Upper lobe of left lung (tissue), 6 donors: ENCODE measurements at places on chromosomes 6 and 20. TPM values are rescaled to one million over a fixed set of nuclear protein-coding genes. Genes with fewer than 3 reads are reported as not detected.
A peak's percentile ranks its signal among the peaks of the same experiment; 100 is the strongest.

- DNase-seq, result peak; percentile 86
These were observed 1.1 kb downstream of the ABRACL start for GRCh38 chr6:139029470-139030227.

DNA sequence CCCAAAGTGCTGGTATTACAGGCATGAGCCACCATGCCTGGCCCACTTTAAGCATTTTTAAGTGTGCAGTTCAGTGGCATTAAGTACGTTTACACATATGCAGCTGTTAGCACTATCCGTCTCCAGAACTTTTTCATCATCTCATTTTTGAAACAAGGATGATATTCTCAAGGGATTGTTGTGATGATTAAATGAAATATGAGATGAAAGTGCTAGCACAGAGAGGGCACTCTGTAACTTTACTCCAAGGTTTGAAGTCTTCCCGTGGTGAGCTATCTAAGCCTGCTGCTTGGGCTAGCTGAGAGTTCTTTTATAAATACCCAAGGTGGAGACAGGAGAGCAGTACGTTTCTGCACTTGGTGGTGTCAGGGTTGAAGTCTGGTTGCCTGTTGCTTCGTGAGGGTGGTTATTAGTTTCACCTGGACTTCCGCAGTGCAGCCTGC, 6.6 kb downstream of the TM9SF4 start:
- DNase-seq, result no peak

- DNase-seq, result no peak
These were observed 61.0 kb upstream of the NKAIN2 start for GRCh38 chr6:123742626-123743025.

GRCh38 chr6:2164481-2164880, 80.9 kb downstream of the GMDS start:
- no peak for DNase-seq

GRCh38 chr6:46053039-46053933, 37.6 kb upstream of the CLIC5 start:
- DNase-seq, result no peak

DNA sequence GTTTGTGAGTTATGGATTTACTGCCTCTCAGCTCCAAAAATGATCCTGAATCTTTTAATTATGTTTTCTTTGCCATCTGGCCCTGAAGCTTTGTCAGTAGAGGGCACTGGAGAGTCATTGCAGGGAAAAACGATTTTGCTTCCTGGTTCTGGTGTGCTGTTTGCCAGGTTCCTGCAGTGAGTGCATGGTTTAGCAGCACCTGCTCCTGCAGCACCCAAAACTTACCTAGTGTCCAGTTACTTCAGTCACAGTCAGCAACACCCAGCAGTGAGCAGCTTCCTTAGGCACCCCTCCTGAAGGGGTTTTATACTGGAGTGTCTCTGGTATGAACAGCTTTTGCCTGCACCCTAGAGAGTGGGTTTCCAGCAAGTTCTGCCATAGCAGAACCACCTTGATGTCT, 6.0 kb upstream of the TRIM26 start:
- no peak for DNase-seq

GRCh38 chr6:151075527-151075926, 164.2 kb upstream of the AKAP12 start:
- no peak for DNase-seq

DNA sequence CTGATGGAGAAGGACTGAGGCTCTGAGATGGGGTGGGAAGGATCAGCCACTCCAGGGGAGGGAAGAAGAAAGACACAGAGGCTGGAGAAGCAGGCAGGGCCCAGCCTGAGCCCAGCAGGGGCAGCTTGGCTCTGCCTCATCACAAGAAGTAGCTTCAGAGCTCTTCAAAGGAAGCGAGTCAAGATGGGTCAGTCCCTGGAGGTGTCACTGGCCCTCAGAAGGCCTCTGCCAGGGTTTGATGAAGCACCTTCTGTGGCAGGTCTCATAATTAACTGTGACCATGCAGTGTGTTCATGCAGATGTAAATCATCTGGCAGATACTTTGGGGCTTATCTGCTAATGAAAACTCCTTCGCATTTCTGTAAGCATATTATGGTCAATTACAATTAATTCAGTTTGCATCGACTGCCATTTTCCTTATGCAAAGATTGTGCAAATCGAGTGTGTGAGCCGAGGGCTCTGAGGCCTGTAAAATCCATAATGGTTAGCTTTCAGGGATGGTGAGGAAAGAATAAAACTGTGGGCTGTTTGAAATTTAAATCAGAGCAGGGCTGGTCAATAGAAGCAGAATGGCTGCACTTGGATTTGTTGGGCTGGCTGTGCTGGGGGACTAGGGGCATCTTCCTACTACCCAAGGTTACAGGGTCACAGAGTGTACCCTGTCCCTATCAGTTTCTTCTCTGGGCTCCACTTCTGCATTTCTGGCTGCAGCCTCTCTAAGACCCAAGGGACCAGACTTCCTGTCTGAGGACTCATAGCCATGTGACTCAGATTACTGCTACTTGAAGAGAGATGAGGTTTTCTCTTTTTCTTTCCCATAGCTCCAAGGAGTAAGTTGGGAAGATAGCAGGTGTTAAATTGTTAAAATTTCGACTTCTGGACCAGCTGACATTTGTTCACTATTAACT, 376.6 kb downstream of the DHX35 start:
- DNase-seq, result no peak

DNA sequence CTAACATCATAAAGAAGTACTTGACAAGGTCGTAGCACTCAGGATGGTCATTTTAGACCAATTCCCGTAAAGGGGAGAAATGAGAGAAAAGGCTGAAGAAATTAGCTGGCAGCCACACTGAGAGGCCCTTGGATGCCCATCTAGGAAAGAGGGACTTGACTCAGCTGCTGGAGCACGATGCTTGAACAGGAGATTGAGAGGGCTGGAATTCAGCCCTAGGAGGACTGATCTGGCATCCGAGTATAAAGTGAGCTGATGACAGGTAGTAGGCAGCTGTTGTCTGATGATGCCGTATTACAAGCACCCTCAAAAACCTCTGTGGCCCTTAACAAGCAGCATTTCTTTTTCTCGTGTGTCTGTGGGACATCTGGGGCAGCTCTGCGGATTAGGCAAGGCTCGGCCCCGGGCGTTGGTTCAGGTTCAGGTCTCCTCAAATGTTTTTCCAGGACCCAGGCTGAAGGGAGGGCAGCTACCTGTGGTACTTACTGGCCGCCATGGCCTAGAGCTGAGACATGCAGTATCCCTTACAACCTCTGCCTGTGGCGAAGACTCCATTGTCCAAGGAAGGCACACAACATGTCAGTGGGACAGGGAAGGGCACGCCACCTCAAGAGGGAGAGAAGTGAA, 219.6 kb upstream of the SNX9 start:
- DNase-seq, result peak; percentile 11

DNA sequence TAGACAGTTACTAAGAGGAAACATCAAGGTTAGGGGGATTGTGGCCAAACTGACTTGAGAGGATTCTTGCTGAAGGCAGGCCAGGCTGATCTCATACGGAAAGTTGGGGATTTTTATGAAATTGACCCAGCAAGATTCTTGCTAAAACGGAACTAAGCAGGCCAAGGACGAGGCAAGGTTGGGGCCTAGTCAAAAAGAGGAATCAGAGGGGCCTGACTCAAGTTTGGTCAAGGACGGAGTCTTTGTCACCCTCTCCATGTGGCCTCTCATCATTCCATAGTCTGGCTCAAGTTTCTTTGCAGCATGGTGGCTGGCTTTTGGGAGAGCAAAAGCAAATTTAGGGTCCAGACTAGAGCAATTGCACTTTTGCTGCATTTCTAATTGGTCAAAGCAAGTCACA, 7.9 kb upstream of the HECA start:
- no peak for DNase-seq

DNA sequence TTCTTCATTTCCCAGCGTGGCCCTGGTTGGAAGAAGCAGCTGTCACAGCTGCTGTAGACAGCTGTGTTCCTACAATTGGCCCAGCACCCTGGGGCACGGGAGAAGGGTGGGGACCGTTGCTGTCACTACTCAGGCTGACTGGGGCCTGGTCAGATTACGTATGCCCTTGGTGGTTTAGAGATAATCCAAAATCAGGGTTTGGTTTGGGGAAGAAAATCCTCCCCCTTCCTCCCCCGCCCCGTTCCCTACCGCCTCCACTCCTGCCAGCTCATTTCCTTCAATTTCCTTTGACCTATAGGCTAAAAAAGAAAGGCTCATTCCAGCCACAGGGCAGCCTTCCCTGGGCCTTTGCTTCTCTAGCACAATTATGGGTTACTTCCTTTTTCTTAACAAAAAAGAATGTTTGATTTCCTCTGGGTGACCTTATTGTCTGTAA, 292.7 kb downstream of the ESR1 start:
- no peak for DNase-seq

DNA sequence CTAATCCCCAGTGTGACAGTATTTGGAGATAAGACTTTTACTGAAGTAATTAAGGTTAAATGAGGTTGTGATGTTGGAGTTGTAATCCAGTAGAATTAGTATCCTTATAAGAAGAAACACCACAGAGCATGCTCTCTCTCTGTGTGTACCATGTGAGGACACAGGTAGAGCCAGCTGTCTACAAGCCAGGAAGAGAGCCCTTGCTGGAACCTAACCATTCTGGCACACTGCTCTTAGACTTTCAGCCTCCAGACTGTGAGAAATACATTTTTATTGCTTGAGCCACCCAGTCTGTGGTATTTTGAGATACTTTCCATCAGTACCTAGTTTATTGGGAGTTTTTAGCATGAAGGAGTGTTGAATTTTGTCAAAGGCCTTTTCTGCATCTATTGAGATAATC, 110.2 kb downstream of the PHF3 start:
- DNase-seq, result no peak

GRCh38 chr6:28349344-28349891, 329 bp upstream of the ZKSCAN3 start:
- no peak for DNase-seq

DNA sequence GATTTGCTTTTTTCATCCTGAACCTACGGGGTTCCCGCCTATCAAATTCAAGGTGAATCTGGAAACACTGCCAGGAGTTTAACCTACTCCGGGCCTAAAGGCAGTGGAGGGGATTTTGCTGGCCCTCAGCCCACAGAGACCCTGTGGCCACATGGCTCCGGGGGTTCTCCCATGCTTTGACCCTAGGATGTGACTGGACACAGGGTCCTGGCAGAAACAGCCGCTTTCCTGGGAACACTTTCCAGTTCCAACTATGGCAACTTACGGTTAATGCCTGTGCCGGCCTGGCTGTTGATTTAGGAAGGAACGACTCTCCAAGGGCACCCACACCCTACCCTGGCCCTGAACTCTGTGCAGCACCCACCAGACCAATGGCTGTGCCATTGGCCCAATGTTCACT, 141.7 kb upstream of the RPS6KA2 start:
- no peak for DNase-seq

DNA sequence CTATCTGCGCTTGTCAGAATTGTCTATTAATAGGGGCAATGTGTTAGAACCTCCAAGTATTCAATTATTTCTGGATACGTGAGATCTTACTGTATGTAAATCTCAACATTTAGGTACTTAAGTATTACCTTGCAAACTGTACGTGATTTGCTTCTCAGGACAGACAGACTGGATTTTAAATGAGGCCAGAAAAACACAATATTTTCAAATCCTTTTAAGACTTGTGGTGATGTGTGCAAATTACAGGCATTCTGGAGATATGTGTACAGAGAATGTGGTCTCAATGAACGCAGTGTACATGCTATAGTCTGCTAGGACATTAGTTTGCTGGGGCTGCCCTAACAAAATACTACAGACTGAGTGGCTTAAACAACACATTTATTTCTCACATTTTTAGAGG, 16.9 kb downstream of the CCR6 start:
- no peak for DNase-seq

DNA sequence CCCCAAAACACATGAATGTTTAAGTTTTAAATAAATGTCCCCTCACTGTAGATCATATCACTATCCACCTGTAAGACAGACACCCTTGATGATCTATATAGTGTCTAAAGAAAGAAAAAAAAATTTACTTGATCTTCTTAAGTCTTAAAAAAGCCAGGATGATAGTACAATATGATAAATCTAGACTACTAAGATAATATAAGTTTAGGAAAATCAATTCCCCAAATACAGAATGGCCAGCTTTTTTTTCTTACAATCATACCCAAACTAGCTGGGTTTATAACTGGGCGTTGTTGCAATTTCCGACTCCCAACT, 14.4 kb downstream of the ZNF217 start:
- DNase-seq, result no peak

- no peak for DNase-seq
These were observed 4.9 kb downstream of the SPINT4 start for GRCh38 chr20:45727044-45727443.

DNA sequence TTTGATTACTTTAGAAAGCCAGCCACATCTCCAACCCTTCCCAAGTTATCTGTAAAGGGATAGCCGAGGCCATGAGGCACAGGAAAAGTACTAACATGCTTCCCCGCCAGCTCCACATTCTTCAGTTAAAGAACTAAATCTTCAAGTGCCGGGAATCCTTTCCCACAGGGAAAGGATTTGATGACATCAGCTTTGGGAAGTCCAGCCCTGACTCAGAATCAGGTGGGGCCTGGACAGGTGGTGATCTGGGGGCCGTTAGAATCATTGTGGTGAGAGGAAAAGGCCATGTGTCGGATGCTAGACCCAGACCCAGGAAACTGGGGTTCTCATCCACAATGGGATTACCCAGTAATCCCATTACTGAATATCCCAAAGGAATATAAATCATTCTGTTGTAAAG, 580.0 kb downstream of the QKI start:
- DNase-seq, result no peak

DNA sequence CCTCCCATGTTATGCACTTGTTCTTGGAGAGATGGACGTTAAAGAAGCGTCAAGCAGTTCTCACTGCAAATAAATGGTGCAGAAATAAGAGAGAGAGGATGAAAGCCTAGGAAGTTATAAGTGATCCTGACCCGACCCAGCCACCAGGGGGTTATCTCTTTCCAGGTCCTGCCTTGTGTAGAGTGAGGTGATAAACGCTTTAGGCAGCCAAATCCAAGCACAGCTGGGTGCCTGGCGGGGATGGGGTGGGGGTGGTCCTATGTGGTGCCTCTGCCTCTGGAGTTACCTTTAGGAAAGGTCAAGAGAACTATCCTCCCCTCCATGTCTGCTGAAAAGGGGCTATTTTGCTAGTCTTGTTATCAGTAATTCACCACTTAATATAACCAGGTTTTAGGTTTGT, 9.2 kb upstream of the TFAP2A start:
- no peak for DNase-seq

GRCh38 chr6:99589290-99589672, 17.4 kb upstream of the PRDM13 start:
- DNase-seq, result no peak

DNA sequence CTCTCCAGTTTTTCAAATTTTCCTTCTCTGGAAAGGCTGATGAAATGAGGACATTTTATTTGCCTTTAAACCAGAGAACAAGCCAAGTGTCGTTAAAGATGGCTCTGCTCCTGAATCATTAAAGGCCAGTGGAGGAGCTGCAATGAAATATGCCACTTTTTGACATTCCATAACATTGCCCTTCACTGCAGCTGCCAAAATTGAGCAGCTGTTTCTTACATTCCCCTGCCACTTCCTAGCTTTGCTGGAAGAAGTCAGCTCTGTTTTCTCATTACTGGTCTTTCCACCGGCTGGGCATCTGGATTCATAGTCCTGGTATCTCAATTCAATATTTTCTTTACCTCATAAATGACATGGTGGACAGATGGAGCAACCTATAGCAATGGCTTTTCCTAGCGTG, 45.5 kb upstream of the NRN1 start:
- DNase-seq, result no peak

GRCh38 chr20:21618759-21619416, 86.6 kb upstream of the PAX1 start:
- DNase-seq, result no peak

TMEM244 gene
- total RNA-seq, result not detected

BMP2 gene
- 27.7 TPM for total RNA-seq

RGS19 gene
- 63.2 TPM for total RNA-seq

PGK2 gene
- total RNA-seq, result not detected

DNAH8 gene
- total RNA-seq, result 0.20 TPM

KIAA1755 gene
- 3.1 TPM for total RNA-seq
